ENCODE measurements at places on chromosomes 5 and 9.
A peak's percentile ranks its signal among the peaks of the same experiment; 100 is the strongest.

GRCh38 chr9:25677301-25678146 lies 720 bp downstream of the TUSC1 start:
- peak; percentile 69 for DNase-seq

- no peak for DNase-seq
Measured at GRCh38 chr9:12604164-12604821, 88.9 kb upstream of the TYRP1 start.

DNA sequence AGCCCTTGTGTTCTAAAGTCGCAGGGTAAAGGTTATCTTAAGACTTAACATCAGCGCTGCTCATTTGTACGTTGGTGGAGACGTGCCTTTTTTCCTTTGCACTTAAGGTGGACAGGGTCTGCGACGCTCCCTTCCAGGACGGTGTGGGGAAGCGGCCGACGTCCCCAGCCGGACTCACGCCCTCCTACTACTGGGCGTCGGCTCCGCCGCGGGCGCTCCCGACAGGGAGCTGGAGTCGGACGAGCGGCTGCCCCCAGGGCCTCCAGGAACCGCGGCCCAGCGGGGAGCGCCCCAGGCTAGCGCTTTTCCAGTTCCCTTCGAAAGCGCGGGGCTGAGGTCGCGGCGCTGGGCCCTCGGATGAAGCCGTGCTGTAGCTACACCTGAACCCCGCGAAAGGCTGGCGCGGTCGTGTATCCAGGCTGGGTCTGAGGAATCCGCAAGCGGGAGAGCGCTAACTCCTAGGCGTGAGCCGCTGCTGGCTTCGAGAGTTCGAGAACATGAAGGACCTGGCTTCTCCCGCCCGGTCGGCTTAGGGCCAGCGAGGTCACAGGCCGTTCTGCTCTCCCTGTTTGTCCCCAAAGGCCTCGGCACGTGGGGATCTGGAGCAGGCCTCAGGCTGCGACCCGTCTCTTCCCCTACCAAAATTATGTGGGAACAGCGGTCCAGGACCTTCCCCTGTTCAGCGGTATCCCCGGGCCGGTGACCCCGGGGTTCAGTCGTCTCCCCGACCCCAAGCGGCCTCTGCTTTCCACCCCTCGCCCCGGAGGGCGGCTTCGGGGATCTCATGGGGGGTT lies 3.8 kb upstream of the DMRT3 start:
- no peak for DNase-seq

GRCh38 chr9:112711050-112711689 lies 6.7 kb downstream of the INIP start:
- peak; percentile 3 for DNase-seq

- no peak for DNase-seq
Measured at GRCh38 chr9:97773723-97774122, 76.6 kb upstream of the XPA start.

GRCh38 chr9:70261131-70261870 lies 2.5 kb downstream of the SMC5 start:
- DNase-seq, result no peak

DNA sequence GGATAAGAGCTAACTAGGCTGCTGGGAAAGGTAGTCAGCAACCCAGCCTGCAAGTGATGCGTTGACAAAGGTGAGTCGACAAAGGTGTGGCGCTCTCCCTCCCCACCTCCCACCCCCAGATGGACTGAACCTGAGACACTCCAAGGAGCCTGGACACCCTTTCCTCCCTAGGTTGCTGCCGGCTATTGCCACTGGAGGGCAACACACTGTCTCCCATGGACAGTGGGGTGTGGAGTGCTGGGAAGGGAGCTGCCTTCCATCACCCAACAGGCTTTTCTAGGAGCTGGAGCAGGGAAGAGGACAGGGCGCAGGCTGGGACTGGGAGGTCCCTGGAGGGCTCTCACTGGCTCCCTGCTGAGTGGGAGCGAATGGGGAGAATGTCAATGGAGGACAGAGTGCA lies 75.4 kb upstream of the ARAP3 start:
- DNase-seq, result peak; percentile 15

GRCh38 chr5:14406554-14406849 lies 175.1 kb upstream of the OTULINL start:
- no peak for DNase-seq

DNA sequence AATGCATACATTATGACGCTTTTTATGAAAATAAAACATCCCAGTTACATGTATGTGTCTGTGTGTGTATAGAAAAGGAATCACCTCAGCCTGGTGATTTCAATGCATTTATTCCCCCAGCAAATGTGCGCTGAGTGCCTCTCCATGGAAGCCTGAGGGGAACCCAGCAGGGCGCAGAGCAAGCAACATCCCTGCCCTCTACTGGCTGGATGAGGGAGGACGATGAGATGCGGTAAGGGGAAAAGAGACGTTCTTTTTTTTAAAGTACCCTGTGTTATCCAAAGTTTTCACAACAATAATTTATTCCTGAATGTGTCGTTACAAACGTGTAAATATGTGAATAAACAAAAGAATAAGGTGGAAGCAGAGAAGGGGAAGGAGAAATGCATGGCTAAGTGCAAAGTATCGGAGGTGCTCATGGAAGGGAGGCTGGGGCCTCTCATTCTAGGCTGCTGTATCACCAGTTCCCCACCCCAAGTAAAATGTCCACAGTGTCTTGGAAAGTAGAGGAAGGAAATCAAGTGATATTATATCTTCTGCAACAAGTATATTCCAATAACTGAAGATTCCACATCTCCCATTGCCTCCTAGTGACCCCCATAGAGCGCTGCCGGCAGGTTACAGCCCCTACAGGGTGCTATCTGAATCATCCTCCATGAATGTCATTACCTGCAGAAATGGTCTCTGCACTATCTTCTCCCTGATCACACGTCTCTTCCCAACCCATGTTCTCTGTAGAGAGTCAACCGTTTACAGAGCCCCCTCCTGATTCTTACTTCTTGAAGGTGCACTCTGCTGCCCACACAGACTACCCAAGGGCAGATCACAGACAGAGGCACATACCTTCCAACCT lies 13.0 kb upstream of the ABLIM3 start:
- DNase-seq, result no peak

DNA sequence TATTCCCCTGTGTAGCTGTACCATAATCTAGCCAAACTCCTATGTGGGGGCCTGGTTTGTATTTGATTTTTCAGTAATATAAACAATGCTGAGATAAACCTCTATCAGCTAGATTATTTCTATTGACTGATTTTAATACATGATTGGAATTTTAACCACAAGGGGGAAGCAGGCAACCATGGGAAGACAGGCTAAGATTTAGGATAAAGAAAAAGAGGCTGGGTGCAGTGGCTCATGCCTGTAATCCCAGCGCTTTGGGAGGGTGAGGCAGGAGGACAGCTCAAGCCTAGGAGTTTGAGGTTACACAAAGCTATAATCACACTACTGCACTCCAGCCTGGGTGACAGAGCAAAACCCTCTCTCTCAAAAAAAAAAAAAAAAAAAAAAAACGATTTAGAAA lies 18.1 kb upstream of the GPX3 start:
- DNase-seq, result no peak

DNA sequence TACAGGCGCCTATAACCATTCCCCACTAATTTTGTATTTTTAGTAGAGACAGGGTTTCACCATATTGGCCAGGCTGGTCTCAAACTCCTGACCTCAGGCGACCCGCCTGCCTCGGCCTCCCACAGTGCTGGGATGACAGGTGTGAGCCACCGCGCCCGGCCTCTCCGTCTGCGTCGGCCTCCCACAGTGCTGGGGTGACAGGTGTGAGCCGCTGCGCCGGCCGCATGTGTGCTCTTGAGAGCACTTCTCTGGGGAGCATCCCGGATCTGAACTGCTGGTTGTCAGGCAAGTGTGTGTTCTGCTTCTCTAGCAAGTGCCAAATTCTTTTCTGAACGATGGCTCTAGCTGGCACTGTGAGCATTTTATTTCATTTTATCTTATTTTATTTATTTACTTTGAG lies 3.7 kb upstream of the ENTPD2 start:
- DNase-seq, result no peak

- DNase-seq, result no peak
Measured at GRCh38 chr5:43658509-43658908, 55.5 kb downstream of the NNT start.

DNA sequence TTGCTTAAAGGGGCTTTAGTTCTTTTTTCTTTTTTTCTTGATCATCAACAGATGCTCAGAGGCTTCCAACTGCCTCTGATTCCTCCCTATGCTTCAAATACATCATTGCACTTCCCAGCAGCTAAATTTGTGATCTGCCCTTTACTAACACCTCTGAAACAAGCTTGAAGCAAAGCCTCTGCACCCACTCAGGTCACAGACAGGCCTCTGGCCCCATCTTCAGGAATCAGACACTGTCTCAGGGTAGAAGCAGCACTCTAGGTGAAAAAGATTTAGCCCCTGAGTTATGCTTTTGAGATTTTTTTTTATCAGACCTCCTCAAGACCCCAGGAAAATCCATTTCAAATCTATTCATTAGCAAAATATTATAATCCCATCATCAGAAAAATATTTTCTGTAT lies 91.5 kb downstream of the MAMDC2 start:
- no peak for DNase-seq

DNA sequence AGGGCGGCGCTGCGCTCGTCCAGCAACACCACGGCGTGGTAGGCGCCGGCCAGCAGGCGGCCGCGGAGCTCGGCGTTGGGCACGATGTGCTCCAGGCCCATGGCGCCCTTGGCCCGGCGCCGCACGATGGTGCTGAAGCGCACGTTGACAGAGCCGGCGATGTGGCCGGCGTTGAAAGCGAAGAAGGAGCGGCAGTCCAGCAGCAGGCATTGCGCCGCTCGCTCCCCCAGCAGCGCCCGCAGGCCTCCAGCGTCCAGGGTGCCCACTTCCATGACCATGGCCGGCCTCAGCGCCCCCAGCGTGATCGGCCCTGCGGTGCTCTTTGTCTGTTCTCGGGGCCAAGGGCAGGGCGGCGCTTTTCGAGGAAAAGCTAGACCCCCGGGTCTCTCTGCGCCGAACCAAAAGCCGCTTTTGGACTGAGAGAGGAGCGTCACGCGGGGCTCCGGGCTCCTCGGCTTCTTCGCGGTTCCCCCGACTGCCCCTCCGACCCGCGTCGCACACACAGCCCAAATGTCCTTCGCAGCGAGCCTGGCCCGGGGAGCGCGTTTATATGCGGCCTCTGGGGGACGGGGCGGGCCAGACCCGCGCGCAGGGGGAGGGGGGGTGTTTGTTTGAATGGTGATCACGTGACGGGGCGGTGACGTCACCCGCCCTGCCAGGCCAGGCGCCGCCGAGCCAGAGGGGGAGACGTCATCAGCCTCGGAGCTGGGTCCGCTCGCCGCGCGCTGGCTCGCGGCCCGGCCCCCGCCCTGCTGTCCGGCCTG lies at the start of gene DUSP1:
DUSP1 (minus strand) TSS at position 521 of the 764 bp plus-strand sequence; CDS start at position 278, 243 bp downstream.
- DNase-seq, result peak; percentile 76
